Mesenteric fat pad (tissue), 1 donor: ENCODE measurements at places on chromosomes 7 and 10. TPM values are rescaled to one million over a fixed set of nuclear protein-coding genes. Genes with fewer than 3 reads are reported as not detected.

DNA sequence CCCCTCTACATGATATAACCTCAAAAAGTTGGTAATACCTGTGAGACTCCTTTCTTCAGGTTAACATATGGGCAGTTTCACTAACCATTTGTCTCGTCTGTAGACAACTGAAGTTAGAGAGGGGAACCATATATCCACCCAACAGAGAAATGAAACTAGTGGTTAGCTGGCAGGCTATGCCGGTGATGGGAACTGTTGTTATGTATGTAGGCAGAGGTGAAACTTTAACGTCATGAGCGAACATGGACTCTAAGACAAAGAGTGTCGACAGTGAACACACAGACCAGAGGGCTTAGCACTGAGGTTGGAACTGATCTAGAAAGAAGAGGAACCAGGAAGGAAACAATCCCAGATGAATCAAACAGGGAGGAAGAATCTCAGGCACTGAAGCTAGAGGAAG is 112.4 kb downstream of the ELMO1 start:
- DNase-seq = no peak

GRCh38 chr10:99849536-99849935 is 67.1 kb downstream of the ABCC2 start:
- no peak for DNase-seq

The GLRX3 gene
- total RNA-seq = 72.0 TPM

The GNG11 gene
- 33.2 TPM for total RNA-seq

DNA sequence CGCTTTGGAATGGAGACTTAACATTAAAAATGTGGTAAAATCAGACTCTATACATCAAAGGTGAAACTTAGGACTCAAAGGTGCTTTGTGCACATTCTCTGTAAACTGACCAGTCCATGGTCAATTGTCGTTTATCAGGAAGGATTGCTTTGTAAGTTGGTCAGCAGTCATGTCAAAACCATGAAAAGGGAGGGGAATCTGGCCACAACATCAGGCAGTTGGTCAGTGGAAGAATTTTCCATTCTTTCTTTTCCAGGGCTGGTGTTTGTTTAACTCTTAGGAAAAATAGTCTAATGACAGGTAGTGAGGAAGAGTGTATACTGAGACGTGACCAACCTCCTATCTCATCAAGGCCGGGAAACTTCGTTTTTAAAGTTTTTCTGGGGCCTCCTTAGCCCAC is 226.5 kb downstream of the ADK start:
- DNase-seq = no peak

The DEPP1 gene
- total RNA-seq = 566 TPM

The ZNF503 gene
- 16.8 TPM for total RNA-seq

The ARHGAP22 gene
- total RNA-seq = 8.8 TPM

GRCh38 chr7:158847451-158847866 is 8.9 kb upstream of the DYNC2I1 start:
- DNase-seq = no peak
